ENCODE measurements at places on chromosomes 5 and 9.

- no peak for DNase-seq
These were observed 100.7 kb downstream of the GAS1 start for GRCh38 chr9:86846656-86847055.

DNA sequence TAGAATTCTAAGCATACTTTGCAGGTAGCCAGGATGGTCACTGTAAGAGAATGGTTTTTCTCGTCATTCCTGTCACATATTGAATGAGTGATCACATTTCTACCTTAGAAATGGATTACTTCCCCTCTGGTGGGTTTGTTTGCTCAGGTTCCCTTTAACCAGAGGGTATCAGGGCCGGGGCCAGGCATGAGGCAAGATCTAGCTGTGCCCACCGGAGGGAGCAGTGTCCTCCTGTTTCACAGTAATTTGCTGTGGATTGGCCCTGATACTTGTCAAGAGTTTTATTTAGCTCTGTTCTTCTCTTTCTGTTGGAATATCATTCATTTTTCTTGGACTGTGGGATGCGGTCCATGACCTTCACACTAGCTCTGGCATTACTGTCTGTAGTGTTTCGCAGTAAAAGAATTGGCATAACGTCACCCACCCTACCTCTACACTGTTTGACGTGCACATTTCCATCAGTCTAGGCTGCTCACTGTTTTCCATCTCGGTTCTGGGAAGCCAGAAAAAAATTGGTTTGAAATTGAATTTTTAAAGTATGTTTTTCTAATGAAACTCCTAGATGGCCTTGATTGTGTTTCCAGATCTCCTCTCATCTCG, 42.4 kb upstream of the ZBED3 start:
- DNase-seq, result no peak

DNA sequence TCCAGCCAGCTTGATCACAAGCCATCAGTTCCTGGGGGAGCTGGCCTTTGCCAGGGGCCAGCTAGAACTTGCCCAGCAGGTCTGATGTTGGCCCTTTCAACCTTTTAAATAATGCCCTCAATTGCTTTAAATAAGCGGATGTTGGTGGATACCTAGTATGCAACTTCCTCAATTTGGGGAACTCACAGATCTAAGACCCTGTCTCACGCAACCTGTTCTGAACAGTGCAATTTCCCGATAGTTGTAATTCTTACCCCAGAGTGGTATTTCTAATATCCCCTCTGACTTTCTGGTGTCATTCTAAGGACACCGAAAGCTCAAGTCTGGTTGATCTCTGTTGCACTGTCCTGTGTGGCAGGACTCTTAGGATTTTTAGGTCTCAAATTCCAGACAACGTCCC, 23.1 kb downstream of the GALNT12 start:
- DNase-seq, result no peak

- no peak for DNase-seq
These were observed 12.1 kb downstream of the PIK3R1 start for GRCh38 chr5:68227532-68228160.

All from stimulated activated CD4-positive, alpha-beta T cell treated with anti-CD3 and anti-CD28 coated beads, Interleukin-15, amount 100 ng/mL, for 1 hour (primary cell).